ENCODE measurements at places on chromosomes 1 and 21. TPM values are rescaled to one million over a fixed set of nuclear protein-coding genes. Genes with fewer than 3 reads are reported as not detected.

SLC25A34 gene
- 2.5 TPM for total RNA-seq

CD34 gene
- total RNA-seq, result 195 TPM

SYCP1 gene
- not detected for total RNA-seq

GRCh38 chr1:37037690-37038089 is 3.4 kb upstream of the GRIK3 start:
- DNase-seq, result no peak
- no peak overlapping the region for H3K4me3 ChIP-seq
- no peaks in the 10 kb centered on the region for H3K27me3 ChIP-seq

DNA sequence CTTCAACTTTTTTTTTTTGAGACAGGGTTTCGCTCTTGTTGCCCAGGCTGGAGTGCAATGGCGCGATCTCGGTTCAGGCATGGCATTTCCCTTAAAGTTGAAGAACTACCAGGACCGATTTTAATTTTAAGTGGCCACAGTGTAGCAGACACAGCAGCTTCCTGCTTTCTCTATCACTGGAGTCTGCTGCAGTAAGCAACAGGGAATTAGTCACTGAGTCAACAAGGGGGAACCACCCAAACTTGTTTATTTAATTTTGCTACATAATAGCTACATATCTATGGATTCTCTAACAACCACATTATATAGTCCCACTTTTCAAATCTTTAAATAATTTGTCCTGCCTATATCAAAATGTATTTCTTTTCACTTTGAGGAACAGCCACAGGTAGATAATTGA is 12.5 kb upstream of the TNNI3K start:
- no peak overlapping the region for H3K27ac ChIP-seq
- no peak overlapping the region for H3K4me3 ChIP-seq
- no peaks in the 10 kb centered on the region for H3K27me3 ChIP-seq
- no peaks in the 10 kb centered on the region for H3K36me3 ChIP-seq

DNA sequence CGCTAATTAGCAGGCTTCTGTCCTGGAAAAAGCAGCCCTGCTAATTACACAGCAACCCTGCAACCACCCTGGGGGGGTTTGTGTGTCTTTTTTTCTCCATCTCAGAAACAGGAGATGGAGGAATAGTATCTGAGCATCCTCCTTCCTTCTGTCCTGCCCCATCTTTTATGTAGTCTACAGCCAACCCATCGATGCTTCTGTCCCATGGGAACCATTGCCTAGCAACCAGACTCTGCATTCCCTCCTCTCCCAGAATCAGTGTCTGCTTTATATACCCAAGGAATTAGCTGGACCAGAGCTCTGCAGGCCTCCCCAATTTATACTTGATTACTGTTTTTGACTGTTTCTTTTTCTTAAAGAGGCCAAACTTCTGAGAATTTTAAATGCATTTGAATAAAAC is 35.1 kb downstream of the LRRC38 start:
- no peak for DNase-seq
- no peak overlapping the region for H3K4me3 ChIP-seq
- H3K27me3 ChIP-seq, result no peaks in the 10 kb centered on the region
- H3K36me3 ChIP-seq, result no peaks in the 10 kb centered on the region

- H3K27me3 ChIP-seq, result no peaks in the 10 kb centered on the region
- no peak for DNase-seq
- peak overlapping the region; percentile 13 for H3K27ac ChIP-seq
- H3K4me3 ChIP-seq, result no peak overlapping the region
- no peaks in the 10 kb centered on the region for H3K4me1 ChIP-seq
Measured at GRCh38 chr1:182297335-182297734, 94.3 kb downstream of the GLUL start.

- no peaks in the 10 kb centered on the region for H3K36me3 ChIP-seq
- H3K27ac ChIP-seq, result no peak overlapping the region
- H3K4me1 ChIP-seq, result no peaks in the 10 kb centered on the region
- no peak overlapping the region for H3K4me3 ChIP-seq
Measured at GRCh38 chr1:242634732-242635131, 110.2 kb upstream of the PLD5 start.
